Lower lobe of right lung (tissue), 2 donors: ENCODE measurements at places on chromosomes 7 and 10. TPM values are rescaled to one million over a fixed set of nuclear protein-coding genes. Genes with fewer than 3 reads are reported as not detected.
A peak's percentile ranks its signal among the peaks of the same experiment; 100 is the strongest.

The COL28A1 gene
- 2.0 TPM for total RNA-seq

DNA sequence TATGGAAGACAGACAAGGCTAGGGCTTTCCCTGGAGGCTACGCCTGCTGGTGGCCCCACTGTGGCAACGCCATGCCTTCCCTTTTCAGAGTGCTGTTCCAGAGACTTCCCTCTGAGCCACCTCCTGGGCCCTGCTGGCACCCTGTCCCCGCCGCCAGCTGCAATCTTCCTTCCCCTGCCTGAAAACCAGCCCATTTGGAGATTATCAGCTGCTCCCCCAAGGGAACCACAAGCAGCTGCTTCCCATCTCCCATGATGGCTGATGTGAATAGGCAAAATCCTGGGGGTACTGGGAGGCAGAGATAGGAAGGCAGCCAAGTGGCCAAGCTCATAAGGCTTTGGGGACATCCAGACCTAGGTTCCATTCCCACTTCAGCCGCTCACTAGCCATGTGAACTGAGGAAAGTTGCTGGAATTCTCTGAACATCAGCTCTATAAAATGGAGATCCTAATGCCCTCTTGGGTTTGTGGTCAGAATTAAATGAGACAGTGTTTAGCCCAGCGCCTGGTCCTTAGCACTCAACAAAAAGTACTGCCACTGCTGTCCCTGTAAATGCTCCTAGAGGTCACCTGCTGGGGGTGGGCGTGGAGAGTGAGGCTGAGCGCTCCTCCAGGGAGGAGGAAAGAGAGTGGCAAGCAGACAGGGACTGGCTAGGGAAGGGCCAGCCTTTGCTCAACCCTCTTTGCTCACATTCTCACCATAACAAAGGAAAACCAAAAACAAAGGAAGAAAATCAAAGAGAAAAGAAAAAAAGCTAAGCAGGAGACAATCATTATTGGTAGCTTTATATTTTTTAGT lies 5.9 kb downstream of the TSPAN33 start:
- no peak for DNase-seq

The PRKAR1B gene
- 16.8 TPM for total RNA-seq

- DNase-seq: no peak
Measured at GRCh38 chr7:27745064-27745583, 5.2 kb downstream of the TAX1BP1 start.

GRCh38 chr7:112784603-112785002 lies 5.6 kb downstream of the TMEM168 start:
- no peak for DNase-seq

GRCh38 chr7:134089446-134089845 lies 37.7 kb upstream of the LRGUK start:
- DNase-seq: no peak

- no peak for DNase-seq
Measured at GRCh38 chr7:151888079-151889067, 11.5 kb upstream of the PRKAG2 start.

The KLHDC10 gene
- 34.2 TPM for total RNA-seq

GRCh38 chr7:149070372-149071125 lies 20.0 kb downstream of the ZNF786 start:
- DNase-seq: no peak

GRCh38 chr10:105154736-105155135 lies 513.6 kb downstream of the SORCS3 start:
- DNase-seq: no peak

DNA sequence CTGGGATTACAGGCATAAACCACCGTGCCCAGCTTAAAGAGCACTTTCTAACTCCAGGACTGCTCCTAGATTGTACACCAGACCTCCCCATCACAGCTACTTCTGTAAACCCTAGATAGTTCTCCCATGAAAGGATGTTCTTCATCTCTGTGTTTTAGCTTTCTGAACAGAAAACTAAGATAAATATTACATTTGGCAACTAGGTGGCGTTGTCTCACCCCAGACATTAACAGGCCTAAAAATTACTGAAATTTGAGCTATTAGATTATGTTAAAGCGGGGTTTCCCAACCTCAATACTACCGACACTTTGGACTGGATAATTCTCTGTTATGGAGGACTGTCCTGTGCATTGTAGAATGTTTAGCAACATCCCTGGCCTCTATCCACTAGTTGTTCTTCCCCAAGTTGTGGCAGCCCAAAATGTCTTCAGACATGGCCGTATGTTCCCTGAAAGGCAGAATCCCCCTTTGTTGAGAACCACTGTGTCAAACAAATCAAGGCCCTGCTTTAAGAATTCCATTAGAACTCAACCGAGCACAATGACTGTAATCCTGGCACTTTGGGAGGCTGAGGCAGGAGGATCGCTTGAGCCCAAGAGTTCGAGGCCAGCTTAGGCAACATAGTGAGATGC lies 19.1 kb downstream of the ATOH7 start:
- DNase-seq: no peak

The C10orf67 gene
- total RNA-seq: 1.2 TPM

The UTF1 gene
- not detected for total RNA-seq

DNA sequence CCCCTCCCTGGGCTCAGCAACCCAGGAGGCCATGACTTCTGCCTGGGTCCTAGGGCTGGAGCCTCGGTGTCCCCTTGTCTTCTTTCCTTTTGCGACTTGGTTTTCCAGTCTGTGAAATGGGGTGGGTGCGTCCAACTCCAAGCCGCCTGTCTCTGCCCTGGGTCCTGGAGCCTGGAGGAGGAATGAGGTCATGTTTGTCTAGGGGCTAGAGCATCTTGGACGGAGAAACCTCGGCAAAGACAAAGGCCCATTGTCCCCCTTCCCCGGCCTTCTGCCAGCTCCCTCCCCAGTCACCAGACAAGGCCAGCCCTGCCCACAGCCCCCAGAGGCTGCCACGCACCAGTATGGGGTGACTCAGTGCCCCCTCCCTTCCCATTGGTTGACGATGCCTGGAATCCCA lies 39.8 kb upstream of the ELN start:
- DNase-seq: no peak

The RTKN2 gene
- 109 TPM for total RNA-seq

The PGAM2 gene
- total RNA-seq: 0.44 TPM

- no peak for DNase-seq
Measured at GRCh38 chr7:27118580-27118979, 12.0 kb downstream of the HOXA4 start.

The TDRD1 gene
- 0.09 TPM for total RNA-seq

- no peak for DNase-seq
Measured at GRCh38 chr10:112213836-112214235, 30.3 kb upstream of the GPAM start.

The PPP1R3C gene
- total RNA-seq: 10.8 TPM

The SLC13A4 gene
- total RNA-seq: 0.27 TPM

GRCh38 chr7:104098890-104099289 lies 108.9 kb downstream of the ORC5 start:
- DNase-seq: no peak

The NEURL1 gene
- total RNA-seq: 0.95 TPM

The SLIT1 gene
- 0.41 TPM for total RNA-seq

DNA sequence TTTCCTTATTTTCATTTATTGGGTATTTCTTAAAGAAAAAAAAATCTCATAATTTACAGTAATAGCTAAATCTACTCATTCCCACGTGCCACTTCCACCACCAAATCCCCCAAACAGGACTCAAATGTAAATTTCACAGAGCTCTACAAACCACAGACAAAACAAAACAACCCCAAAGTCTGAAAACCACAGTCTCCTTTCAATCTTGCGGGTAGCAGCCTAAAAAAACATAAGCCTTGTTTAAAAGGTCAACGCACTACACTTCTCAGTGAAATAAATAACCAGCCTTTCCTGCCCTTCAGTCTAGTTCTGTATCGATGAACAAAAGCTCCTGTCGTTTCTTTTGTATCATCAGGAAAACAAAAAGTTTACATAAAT lies 121.8 kb upstream of the AFAP1L2 start:
- DNase-seq: no peak

DNA sequence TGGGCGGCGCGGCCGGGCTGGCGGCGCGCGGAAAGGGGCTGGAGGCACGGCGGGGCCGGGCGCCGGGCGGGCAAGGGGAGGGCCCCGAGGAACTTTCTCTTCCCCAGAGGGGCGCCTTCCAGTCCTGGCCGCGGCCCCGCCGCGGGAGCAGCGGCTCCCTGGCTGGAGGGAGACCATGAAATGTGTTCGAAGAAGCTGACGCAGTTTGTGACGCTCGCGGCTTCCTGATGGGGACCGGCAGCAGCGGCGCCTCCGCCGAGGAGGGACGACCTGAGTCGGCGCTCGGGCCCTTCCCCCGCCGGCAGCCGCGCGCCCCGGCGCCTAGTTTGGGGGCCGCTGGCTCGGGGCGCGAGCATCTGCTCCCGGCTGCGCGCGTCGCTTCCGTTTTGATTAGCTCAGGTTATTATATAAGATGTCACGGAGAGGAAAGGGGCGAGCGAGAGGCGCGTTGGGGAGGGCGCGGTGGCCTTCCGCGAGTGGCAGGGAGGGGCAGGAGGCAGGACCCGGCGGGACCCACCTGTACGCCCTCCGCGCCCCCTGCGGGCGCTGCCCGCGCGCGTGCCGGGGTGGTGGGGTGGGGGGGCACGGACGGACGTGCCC lies 57.1 kb upstream of the PCGF5 start:
- DNase-seq: peak; percentile 78

The PDCD4 gene
- total RNA-seq: 74.2 TPM

DNA sequence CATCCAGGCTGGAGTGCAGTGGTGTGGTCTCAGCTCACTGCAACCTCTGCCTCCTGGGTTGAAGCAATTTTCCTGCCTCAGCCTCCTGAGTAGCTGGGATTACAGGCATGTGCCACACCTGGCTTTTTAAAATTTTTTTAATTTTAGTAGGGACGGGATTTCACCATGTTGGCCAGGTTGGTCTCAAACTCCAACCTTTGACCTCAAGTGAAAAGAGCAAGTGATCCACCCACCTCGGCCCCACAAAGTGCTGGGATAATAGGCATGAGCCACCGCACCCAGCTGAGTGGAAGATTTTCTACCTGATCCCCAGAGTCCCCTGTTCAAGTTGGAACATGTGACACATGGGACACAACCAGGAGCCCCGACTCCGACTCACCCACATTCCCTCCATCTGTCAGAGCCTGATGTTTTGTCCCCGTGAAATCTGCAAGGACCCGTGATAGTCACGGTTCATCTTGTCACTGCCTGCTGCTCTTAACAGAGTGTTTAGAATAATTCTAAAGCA lies 104.5 kb downstream of the SMURF1 start:
- no peak for DNase-seq

GRCh38 chr10:650886-651615 lies 38.4 kb downstream of the DIP2C start:
- no peak for DNase-seq

DNA sequence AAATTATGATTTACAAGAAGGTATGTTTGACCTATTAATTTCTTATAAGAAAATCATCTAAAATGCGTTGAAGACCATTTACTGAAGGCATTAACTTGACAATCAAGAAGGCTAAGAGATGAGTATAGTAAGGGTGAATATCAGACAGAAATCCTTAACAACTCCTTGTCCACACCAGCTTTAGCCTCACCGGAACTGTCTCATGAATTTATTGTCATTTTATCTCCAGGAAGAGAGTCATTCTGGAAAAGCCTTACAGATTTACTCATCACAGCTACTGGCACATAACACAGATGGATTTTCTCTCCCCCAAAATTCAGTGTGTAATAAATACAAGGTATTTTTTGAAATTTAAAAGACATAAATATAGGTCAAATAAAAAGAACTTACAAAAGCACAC lies 129.4 kb upstream of the LSM8 start:
- no peak for DNase-seq

- no peak for DNase-seq
Measured at GRCh38 chr10:29710128-29710527, 75.4 kb upstream of the SVIL start.

The CAMK2B gene
- 0.30 TPM for total RNA-seq

The CLDN12 gene
- total RNA-seq: 34.7 TPM

The SGMS1 gene
- total RNA-seq: 72.3 TPM

DNA sequence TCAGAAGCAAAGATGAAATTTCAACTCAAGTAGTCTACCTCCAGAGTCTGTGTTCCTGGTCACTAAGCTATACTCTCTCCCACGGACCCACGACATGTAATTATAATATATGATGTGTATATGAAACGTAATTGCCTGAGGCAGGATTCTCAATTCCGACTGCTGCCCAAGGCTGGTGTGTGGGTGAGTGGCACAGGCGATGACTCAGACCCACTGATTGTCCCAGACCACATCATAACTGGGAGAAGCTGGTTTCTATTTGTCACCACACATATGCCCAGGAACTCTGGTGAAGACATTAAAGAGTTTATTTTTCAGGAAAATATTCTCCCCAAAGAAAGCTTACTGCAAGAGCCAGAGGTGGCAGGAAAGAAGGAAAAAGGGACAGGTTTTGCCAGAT lies 219.3 kb downstream of the JAZF1 start:
- no peak for DNase-seq

GRCh38 chr7:21374134-21374533 lies 53.7 kb upstream of the SP4 start:
- DNase-seq: no peak

The SLC25A13 gene
- total RNA-seq: 24.8 TPM

DNA sequence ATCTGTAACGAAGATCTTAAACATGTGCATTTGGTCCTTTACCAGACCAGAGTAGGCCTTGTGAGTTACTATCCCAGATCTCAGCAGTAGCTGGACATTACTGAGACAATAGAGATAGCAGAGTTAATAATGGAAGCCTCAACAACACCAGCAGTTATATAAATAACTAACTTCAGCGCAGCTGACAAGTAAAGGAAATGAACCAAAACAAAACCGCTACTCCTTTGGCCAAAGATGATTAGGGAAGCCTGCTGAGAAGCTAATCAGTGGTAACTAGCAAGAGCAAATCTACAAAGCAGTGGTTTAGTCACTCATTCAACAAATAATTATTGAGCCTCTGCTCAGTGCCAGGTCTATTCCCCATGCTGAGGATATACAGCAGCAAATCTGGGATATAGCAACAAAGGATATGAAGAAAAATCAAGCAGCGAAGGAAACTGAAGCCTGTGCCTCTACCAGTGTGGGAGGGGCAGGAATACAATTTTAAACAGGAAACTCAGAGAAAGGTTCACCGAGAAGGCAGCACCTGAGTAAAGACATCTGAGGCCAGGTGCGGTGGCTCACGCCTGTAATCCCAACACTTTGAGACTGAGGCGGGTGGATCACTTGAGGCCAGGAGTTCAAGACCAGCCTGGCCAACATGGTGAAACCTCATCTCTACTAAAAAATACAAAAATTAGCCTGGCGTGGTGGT lies 103.6 kb downstream of the ELMO1 start:
- DNase-seq: no peak

- no peak for DNase-seq
Measured at GRCh38 chr10:119316729-119317097, 109.3 kb downstream of the GRK5 start.

GRCh38 chr7:24764972-24765744 lies 7.9 kb upstream of the GSDME start:
- no peak for DNase-seq

- DNase-seq: no peak
Measured at GRCh38 chr10:120110196-120110595, 217.7 kb downstream of the SEC23IP start.

The CWF19L1 gene
- total RNA-seq: 18.1 TPM

- no peak for DNase-seq
Measured at GRCh38 chr7:30928254-30928872, 16.7 kb downstream of the AQP1 start.

DNA sequence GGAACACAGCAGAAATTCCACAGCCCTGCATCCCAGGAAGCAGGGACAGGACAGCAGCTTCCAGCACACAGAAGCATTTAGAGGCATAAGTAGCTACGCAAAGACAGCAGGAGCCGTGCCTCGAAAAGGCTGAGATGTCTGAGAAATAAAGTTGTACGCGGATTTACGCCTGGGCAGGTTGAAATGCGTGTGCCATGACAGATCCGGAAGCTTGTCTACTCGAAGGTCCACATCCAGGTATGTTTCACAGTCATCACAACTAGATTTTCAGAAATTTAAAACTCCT lies 26.1 kb downstream of the DIP2C start:
- DNase-seq: no peak
